ENCODE measurements at places on chromosomes 13 and 19.

GRCh38 chr13:79621902-79622301, 140.9 kb downstream of the NDFIP2 start:
- DNase-seq, result peak; percentile 70

DNA sequence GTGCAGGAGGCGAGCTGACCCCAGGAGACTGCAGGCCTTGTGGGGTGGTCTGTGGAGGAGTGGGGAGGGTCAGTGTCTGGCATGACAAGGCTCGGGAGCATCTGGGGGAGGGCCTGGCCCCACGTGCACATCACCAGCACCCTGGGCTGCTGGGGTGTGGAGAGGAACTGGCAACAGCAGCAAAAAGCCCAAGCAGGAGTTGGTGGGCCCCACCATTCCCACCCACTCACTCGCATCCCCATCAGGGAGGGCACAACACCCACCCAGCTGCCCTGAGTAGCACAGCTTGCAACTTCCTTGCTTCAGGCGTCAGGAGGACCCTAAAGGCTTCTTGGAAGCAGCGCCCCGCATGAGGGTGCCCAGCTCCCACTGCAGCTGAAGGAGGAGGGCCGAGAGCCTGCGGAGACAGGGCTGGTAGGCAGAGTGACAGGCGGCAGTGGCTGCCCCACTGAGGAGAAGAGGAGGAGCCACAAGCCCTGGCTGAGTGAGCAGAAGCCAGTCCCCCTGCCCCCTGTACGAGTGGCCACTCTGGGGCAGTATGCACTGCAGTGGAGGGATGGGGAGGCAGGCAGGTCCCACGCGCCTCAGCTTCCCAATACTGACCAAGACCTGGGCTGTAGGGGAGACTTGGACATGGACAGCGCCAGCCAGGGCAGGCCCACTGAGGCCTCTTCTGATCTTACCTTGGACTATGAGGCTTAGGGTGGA, 26.5 kb downstream of the ELL start:
- no peak for DNase-seq

DNA sequence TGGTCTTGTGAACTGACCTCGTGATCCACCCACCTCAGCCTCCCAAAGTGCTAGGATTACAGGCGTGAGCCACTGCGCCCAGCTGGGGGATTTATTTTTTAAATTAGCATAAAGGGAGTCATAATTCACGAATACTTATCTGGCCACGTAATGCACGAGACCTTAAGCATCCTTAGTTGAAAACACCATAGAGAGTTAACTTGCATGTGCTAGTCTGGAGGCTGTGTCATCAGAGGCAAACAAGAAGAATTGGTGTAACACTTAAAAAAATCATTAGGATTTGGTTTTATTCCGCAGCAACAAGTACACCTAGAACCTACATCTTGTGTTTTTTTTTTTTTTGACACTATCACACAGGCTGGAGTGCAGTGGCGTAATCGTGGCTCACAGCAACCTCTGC, 19.1 kb downstream of the KLF5 start:
- no peak for DNase-seq

DNA sequence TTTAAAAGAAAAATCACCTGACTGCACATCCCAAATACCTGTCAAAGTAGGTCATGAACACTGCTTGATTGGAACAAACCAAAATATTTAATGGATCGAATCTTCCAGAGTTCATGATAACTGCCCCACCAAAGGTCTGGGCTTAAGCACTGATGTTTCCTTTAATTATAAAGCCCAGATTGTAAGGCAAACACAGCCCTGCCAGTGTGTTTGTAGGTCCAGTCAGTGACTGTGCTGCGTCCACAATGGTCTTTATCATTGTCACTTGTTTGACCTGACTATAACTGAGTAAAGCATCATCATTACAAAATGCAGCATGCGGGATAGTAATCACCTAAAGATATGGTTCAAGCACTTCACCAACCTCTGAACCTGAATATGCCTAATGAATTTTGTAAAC, 63.3 kb downstream of the IRS2 start:
- DNase-seq, result no peak

DNA sequence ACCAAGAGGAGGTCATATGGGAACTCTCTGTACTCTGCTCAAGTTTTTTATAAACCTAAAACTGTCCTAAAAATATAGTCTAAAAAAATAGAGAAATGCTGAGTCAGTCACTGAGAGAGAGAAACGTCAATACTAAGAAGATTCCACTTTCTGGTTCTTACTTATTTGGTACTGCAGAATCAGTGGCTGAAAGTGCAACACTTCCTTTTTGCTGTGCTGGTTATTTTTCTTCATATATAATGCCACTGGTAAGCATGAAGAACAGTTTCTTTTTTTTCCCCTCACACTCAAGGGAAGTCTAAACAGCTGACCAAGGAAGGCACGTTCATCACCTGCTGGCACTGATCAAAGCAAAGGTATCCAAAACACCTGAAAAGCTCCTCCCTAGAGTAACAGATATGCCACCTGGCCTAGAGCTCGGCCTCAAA, 44.3 kb upstream of the N4BP2L1 start:
- no peak for DNase-seq

Data from NCI-H226 (cell line).